ENCODE measurements at places on chromosomes 3 and 15.

GRCh38 chr3:53949541-53949940, 57.9 kb upstream of the SELENOK start:
- no peak for DNase-seq

GRCh38 chr3:163878396-163878795, 1199.9 kb downstream of the SI start:
- no peak for DNase-seq

GRCh38 chr3:190076136-190076535, 44.6 kb downstream of the P3H2 start:
- no peak for DNase-seq

DNA sequence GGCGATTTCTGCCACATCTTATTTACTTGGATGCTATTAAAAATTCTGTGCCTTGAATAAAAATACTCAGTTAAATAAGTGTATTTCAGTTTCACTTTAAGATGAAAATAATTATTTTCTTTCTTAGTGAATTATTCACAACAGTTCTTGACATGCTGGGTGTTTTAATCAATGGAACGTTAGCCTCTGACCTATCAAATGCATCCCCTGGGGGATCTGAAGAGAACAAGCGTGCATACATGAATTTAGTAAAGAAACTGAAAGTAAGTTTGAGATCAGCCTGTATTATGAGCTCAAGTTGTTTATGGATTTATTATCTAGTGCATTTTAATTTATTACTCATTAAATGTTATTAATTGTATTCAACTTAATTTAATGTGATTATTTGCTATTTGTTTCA, 597 bp downstream of the P2RY12 start:
- DNase-seq: no peak

DNA sequence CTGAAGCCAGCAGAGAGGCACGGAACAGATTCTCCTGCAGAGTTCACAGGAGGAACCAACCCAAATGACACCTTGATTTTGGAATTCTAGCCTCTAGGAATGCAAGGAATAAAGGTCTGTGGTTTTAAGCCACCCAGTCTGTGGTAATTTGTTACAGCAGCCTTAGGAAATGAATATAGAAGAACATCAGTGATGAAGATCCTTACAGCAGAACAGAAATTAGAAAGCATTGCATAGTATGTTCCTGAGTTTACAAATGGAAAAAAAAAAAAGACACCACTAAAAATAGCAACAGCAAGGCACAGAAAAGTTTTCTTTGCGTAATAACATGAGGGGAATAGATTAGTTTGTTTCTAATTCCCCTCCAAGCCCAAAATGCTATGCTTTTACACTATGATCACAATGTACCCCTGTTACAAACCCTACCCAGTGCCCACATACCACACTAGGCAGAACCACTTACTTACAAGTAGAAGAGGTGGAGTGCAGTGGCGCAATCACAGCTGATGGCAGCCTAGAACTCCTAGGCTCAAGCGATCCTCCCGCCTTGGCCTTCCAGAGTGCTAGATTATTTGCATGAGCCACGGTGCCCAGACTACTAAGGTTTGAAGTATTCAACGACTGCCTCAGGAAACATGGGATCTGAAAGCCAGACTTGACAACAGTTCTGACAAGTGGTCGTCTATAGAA, 84.3 kb downstream of the SHQ1 start:
- no peak for DNase-seq
